HS-27A (cell line): ENCODE measurements at places on chromosomes 1 and 21.

DNA sequence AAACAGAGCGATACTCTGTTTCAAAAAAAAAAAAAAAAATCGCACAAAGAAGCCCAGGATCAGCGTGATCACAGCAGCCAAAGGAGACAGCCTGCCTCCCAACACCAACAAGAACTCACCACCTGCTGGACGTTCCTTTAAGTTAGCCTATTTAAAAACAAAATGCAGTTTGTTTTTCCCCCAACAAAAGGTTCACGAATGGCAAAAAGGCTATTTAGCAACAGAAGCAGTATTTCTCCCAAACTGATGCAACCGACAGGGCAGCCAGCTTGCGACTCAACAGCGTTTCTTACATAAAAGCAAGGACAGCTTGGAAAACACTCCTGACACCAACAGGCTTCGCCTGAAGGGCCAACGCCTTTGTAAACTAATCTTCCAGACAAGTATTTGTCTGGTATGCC, 6.8 kb downstream of the SSU72 start:
- no peak for DNase-seq

- DNase-seq: no peak
Measured at GRCh38 chr1:226602186-226603021, 53.8 kb downstream of the STUM start.

- no peak for DNase-seq
Measured at GRCh38 chr1:21921100-21921875, 15.8 kb downstream of the HSPG2 start.

DNA sequence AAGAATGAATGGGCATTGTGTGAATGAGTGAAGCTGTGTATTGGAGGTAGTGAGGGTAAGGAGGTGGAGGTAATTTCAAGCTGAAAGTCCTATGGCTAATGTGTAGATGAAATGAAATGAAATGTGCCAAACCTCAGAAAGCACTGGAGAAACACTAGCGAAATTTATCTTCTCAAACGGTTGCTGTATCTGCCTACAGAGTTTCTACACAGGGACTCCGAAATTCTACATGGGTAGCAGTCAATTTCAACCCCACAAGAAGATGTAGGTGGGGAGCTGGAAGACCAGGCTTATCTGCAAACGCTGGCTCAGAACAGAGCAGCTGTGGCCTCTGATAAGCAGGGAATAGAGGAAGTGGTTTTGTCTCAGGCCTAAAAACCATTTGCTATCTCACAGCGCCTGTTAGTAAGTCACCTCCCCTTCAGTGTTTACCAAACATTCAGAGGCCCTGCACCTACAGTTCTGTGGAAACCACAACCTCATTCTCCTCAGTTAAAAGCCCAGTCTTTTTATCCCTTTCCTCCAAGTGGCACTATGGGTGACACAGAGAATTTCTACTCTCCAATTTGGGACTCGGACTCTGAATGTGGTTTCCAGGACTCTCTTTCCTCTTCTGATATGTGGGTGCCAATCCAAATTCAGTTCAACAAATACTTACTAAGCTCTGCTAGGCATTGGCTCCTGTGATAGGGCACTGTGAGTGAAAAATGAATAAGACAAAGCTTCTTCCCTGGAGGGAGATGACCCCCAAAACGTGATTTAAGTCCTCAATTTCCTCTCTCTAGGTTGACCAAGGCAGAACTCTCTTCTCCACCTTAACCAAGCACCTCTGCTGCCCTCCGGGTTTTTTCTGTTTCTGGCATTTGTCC, 17.2 kb upstream of the SLAMF6 start:
- DNase-seq: no peak

- no peak for DNase-seq
Measured at GRCh38 chr1:25724966-25725365, 75.0 kb upstream of the SELENON start.

- DNase-seq: no peak
Measured at GRCh38 chr1:180206581-180206980, 23.5 kb upstream of the LHX4 start.

DNA sequence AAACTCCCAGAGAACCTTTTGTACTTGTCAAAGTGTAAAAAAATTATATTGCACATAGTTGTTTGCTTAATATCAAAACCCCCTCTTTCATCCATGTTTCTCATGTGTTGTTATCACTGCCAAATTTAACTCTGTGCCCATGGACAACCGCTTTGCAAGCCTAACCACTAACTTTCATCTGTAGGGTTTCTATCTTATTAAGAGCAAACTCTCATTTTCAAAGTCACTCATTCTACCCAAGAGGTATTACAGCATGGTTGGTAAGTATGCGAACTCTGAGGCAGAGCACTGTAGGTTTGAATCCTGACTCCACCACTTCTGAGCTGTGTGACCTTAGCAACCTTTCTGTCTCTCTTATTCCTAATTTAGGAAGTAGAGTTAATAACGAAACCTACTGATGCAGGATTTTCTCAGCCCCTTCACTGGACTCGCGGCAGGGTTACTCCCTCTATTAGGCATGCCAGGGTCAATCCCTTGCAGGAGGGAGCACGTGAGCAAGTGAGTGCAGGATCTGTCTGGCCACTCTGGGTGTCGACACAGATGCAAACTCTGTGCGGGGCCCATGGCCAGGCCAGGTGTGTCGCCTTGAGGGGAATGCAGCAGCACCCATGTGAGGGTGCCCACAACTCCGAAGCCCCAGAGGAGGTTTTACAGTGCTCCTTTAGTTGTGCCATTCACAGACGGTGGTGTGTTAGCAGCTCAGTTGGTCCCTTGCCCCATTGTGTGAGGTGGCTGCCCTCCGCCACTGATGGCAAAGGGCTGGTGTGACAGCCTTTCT, 361.5 kb upstream of the ADGRL2 start:
- DNase-seq: no peak

DNA sequence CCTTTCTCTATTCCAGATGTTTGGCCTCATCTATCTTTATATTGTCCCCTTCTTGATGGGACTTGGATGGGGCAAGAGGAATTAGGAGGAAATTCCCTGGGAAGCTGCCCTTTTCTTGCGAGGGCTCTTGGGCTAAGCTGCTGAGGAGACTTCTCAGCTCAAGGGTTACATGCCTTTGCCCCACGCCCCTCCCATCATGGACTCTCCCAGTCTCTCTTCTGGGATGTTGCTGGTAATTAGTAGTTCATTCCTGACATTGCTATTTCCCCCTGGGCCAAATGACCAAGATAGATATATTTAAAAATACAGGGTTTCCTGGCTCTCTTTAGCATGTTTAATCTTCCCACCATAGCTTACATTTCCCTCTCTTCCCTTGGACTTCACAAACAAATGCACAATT, 90.6 kb upstream of the RALGPS2 start:
- DNase-seq: no peak
